ENCODE measurements at places on chromosomes 16 and 17.

GRCh38 chr17:69220098-69220497 lies 8.5 kb downstream of the ABCA10 start:
- no peak for DNase-seq

- DNase-seq, result no peak
Observed at GRCh38 chr16:49463529-49463928, 89.9 kb downstream of the C16orf78 start.

GRCh38 chr17:51595826-51596398 lies 335.6 kb downstream of the UTP18 start:
- DNase-seq, result no peak

- DNase-seq, result peak; percentile 46
Observed at GRCh38 chr16:81035975-81036750, 521 bp downstream of the ATMIN start.

DNA sequence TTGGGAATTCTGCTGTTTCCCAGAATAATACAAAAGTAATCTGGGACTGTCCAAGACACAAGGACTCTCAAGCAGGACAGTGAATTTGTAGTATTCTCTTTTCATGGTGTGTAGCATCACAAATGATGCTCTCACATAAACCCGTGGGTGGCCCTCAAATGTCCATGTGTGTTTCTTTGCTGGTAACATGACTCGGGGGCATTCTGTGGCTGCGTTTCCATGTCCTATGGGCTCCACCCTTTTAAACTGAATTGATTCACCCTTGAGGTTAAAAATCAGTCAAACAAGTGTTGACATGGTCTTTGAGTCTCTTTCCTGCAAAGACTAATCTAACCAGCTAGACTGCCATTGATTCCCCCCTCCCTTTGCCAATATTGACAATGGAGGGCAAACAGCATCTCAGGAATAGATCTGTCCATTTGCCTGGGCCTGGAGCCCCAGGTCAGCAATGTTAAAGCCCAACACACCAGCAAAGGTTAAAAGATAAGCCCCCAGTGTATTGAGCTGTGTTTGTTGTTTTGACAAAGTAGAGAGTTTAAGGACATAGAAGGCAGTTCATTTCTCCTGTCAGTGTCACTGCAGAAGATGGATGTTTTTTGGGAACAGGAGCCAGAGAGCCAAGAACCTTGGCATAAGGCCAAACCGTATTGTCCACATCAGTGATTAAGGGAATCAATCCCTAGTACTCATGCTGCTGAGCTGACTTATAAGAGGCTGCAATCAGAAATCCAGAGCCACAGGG lies 117.1 kb upstream of the COX10 start:
- no peak for DNase-seq

DNA sequence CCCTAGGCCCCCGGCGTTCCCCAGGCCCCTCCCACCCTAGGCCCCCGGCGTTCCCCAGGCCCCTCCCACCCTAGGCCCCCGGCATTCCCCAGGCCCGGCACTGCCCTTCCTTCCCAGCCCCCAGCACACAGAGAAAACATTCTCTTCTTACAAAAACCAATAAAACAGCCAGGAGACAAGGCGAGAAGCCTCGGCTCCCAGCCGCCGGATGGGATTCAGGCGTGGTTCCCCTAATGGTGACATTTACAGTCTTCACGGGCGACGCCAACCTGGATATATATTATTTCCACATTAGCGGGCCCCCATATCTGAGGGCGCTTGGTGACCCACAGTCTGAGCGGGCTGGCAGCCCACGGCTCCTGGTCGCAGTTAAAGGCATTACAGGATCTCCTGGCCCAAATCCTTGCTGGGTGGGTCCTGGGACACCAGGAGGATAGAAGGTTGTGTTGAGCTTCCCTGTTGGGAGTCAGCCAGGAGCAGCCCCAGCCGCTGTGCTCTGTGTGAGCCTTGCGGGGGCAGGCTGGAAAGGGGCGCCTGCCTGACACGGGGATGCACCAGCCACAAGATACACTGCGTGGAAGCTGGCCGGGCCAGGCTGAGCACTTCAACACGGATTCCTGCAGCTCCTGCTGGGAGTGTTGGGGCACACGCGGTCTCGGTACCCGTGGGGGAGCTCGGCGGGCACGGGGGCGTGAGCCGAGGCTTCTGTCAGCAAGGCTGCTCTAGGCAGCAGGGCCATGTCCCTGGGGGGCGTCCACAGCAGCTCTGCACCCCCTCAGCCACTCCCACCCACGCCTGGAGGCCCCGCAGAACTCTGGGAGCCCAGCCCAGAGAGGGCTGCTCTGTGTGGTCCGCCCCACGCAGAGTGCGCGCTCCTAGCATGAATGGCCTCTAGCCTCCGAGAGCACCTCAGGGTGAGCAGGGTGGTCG lies 83.7 kb downstream of the LMF1 start:
- no peak for DNase-seq

GRCh38 chr16:1906055-1906845 lies 12.0 kb downstream of the HS3ST6 start:
- DNase-seq, result no peak

GRCh38 chr17:42673885-42674754 lies 2.7 kb downstream of the PLEKHH3 start:
- DNase-seq, result peak; percentile 84

DNA sequence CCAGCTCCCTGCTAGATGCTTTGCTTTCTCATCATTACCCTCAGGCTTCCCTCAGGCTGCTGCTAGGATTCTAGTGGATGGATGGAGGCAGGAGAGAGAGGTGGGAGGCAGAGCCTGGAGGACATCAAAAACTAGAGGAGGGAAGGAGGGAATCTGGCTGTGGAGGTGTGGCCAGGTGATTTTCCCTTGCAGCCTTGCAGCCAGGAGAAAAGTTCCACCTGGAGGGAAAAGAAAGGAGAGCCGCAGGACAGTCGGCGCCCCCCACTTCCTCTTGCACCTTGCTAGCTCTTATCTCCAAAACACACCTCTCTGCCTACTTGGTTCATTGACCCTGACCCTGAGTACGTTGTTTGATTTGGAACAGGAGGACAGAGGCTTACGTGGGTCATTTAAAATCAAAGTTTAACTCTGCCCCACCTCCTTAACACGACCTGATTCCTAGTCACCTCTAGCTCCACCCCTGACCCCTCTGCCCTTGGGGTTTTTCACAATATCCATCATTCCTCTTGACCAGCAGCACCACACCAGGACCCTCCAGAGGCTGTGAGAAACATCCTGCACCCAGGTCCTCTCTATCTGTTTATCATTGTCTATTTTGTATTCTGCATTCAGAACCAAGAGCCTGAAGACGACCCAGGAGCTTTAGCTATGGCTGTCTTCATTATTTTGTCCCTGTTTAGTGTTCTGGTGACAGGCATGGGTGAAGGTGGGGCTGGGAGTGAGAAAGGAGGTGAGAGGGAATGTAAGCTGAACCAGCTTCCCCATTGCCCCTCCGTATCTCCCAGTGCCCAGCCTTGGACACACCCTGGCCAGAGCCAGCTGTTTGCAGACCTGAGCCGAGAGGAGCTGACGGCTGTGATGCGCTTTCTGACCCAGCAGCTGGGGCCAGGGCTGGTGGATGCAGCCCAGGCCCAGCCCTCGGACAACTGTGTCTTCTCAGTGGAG lies 15.9 kb downstream of the AOC3 start:
- DNase-seq, result no peak

DNA sequence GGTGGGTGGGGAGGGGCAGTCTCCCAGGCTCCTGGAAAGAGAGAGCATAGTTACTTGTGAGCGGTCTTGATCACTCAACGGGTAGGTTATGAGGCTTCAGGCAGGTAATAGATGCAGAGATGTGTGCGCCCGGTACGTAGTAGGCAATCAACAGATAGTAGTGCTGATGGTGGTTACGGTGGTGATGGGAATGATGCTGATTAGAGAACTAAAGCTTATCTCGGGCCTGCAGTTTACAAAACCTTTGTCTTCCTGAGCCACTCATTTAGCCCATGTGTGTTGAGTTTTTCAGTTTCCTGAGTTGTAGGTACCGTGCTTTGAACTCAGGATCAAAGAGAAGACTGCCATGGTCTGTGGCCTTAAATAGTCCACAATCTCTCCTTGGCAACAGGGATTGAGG lies 401.0 kb downstream of the SNX29 start:
- DNase-seq, result peak; percentile 58

DNA sequence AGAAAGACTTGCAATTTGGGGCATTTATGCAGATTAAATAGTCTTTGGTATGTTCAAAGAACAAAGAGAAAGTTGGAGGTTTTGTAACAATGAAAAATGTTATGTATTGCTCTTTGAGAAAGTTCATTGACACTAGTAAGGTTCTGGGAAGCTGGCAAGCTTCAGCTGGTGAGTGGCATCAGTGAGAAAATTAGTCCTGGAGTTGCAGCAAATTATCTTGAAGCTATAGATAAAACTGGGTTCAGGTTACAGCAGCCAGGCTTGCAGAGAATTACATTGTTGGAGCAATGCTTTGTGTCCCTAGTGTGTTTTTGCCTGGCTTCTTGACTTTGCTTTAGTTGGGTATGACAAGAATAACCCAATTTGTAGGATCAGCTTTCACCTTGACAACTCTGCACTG lies 221.2 kb downstream of the CDH13 start:
- DNase-seq, result no peak

DNA sequence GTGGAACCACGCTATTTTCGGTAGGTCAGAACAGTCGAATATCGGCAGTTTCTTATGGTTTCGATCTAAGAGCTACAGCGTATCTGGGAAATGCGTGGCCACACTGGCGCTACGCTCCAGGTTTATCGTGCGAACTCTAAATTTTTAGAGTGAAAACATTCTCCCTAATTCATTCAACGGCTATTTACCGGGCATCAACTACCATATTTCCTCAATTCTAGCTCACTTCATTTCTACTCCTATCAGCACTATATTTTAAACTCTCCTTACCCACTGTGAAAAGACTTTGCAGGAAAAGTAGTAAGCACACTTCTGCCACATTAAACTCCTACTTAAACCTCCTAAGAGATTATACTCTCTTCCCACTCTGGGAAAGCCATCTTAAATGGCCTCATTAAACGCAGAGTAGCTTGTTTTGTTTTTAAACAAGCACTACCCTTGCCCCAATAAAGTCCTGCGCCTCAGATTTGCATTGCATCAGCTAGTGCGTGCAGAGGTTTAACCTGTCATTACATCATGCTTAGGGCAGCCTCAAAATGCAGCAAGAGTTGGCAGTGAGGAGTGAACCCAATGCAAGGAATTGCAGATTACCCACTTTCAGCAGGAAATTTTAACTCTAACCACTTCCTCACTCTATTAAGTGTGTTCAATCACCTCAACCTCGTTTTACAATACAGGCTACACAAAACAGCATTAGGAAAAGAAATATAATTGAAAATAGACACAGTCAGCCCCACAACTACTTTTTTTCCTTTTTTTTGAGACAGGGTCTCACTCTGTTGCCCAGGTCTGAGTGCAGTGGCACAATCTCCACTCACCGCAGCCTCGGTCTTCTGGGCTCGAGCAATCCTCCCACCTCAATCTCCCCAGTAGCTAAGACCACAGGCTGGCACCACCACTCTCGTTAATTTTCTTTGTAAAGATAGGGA lies 18.8 kb downstream of the SIAH1 start:
- DNase-seq, result peak; percentile 81

- DNase-seq, result no peak
Observed at GRCh38 chr17:74859459-74860228, at the start of gene GRIN2C. Gene GRIN2C, minus strand, starts transcription at chr17:74859885. Its CDS starts 4,793 bp downstream, at chr17:74855092.

DNA sequence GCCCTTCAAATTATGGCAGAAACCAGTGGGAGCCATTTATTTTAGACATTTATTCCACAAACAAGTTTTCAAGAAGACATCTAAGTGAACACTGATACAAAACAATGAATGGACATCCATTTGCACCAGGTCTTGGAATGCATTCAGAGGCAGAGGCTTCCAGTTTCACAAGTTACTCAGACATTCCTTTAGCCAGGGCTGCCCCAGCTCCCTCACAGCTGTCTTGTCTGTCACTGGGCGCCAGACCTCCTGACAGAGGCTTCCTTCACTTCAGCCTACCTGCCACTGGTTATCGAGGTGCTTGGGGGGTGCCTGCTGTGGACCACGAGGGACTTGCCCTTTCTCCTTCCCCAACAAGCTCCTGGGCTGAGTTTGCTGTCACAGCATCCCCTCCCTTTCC lies 19.2 kb downstream of the AQP8 start:
- DNase-seq, result no peak

DNA sequence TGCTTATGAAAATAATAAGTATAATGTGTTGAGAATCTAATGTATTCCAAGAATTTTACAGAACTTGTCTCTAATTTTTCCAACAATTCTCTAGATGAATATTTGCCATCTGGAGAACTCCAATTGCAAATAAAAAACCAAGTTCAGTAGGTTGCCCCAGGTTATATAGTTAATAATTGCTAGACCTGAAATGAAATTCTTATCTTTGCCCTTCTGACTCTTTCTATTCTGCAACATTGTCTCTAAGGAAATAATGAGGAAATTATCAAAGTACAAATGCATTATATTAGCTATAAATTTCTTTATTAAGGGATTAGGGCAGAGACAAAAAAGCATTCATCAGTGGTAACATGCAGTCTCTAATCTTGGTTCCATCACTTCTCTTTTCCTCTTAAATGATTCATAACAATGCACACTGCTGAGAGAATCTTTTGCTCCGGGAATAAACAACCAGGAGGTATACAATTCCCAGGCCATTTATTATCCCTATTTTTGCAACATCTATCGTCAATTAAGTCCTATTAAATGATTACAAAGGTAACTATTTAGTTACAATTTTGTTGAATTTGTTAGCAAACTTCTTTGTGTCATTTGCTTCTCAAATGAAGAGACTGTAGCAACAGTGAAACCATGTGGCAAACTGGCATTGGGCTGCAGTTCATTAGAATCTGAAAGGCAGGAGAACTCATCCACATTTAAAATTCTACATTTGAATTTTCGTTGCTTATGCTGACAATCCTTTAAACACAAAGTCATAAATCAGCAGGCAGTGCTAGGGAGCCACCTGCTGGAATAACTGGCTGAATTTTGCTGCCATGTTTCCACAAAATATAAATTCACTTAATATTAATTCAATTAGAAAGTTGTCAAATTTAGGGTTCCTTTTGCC lies 349.6 kb downstream of the KIF2B start:
- DNase-seq, result peak; percentile 18

- DNase-seq, result no peak
Observed at GRCh38 chr17:53101706-53102105, 721.0 kb upstream of the KIF2B start.

- DNase-seq, result no peak
Observed at GRCh38 chr17:48045316-48046001, 2.7 kb upstream of the NFE2L1 start.

DNA sequence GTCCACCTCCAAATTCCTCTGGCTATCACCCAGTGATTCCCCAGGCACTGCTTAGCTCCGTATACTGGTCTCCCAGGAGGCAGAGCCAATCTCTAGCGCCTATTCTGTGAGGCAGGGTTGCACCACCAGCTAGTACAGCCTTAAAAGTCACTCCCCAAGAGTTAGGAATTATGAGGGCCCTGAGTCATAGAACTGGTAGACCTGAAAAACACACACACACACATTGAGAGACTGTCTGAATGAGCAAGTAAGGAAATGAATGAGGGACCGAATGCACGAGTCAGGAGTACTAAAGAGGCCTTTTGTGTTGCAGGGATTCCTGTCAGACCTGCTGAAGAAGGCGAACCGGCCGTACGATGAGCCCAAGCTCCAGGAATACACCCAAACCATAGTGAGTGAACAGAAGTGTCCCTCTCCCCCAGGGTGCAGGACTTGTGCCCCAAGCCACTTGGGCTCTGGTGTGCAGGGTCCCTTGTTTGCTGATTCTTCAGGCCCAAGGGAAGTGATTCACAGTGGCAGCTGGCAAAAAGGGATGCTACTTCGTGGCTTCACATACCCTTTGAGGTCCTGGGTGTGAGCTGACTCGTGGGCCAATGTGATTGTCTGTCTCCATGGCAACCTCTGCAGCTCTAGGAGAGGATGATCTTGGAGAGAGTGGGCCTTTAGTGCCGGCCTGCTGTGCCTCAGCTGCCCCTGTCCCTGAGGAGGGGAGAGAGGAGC lies 24.7 kb downstream of the CALB2 start:
- DNase-seq, result peak; percentile 11

GRCh38 chr17:44912763-44913544 lies 2.3 kb downstream of the GFAP start:
- DNase-seq, result no peak

All from hematopoietic multipotent progenitor cell treated with erythropoietin and hydrocortisone succinate and interleukin-3 and kit ligand, for 6 days (in vitro differentiated cells).